PC-9 (cell line): ENCODE measurements at places on chromosomes 4 and X. TPM values are rescaled to one million over a fixed set of nuclear protein-coding genes. Genes with fewer than 3 reads are reported as not detected.

The NDST4 gene
- not detected in 2 replicates for total RNA-seq

GRCh38 chr4:4456816-4457578 lies 70.1 kb downstream of the NSG1 start:
- no peak for DNase-seq
- no peaks in the 10 kb centered on the region for H3K4me1 ChIP-seq
- no peaks in the 10 kb centered on the region for H3K27me3 ChIP-seq
- H3K27ac ChIP-seq: no peak overlapping the region
- no peaks in the 10 kb centered on the region for H3K36me3 ChIP-seq
- no peak overlapping the region for H3K4me3 ChIP-seq

DNA sequence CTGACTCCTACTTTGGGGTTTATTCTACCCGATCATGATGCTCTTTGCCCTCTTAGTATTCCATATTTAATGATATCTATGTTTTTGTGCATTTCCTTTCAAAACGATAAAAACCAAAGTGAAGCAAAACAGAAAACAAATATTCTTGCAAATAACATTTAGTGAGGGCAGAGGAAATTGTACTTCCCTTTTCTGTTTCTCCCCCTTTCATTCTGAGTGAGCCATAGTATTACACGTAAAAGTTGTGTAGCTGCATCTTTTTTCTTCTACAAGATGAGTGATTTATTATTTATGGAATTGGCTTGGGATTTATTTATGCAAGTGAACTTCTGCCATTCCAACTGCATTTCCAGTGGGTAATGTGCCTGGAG lies 109.9 kb downstream of the AFF2 start:
- no peak overlapping the region for H3K4me3 ChIP-seq
- H3K4me1 ChIP-seq: no peaks in the 10 kb centered on the region
- no peak for DNase-seq
- no peak overlapping the region for H3K27ac ChIP-seq
- no peaks in the 10 kb centered on the region for H3K27me3 ChIP-seq

- no peaks in the 10 kb centered on the region for H3K36me3 ChIP-seq
- no peaks in the 10 kb centered on the region for H3K4me1 ChIP-seq
- no peak overlapping the region for H3K4me3 ChIP-seq
- no peak for DNase-seq
Measured at GRCh38 chr4:138561276-138561880, 319.2 kb upstream of the SLC7A11 start.

DNA sequence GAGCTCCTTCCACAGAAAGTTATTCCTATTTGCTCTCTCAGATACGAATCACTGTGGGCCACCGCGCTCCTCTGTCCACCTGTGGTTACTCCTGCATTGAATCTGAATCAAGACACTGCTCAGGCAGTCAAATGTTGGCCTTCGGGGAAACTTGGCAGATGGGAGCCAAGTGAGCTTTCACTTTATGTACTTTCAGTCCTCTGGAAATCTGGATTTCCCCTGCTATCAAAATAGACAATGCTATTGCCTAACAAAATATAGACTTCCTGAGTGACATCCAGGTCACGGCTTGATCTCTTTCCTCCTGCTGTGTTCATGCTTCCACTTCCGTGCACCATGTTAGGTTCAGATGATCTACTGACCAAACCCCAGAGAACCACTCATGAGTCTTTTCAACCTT lies 43.8 kb downstream of the FHL1 start:
- no peak overlapping the region for H3K4me3 ChIP-seq
- no peaks in the 10 kb centered on the region; the same call in 1 of the 2 replicates for H3K4me1 ChIP-seq
- H3K27ac ChIP-seq: no peak overlapping the region
- no peaks in the 10 kb centered on the region for H3K36me3 ChIP-seq

DNA sequence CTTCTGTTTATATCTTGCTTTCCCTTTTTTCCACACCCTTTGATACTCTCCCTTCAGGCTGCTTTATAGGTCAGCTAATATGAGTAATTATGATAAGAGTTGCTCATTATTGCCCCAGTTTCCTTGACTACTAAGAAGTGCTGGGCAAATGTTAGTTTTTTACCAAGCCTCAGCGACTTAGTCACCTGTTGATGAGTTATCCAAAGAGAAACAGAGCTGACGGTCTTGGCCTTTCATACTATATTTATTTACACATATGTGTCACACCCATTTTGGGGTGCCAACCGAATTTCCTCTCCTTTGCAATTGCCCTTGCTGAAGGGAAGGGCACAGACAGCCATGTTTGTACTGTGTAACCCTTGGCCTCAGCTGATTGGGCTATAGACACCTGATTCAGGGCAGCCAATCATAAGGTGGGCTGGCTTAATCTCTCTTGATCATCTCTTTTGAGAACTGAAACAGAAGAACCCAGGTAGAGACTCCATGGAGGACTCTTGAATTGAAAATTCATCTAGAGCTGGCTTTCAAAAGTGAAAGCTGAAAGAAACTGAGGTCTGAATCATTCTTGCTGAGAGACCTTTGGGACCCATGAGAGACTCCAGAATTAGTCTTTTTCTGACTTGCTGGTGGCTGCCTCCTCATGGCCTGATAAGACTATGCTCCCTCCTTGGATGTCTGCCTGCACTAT lies 111.7 kb upstream of the RPS6KA3 start:
- H3K27me3 ChIP-seq: no peaks in the 10 kb centered on the region
- H3K27ac ChIP-seq: peak overlapping the region; percentile 70
- no peak for DNase-seq
- peaks cover 45% of the 10 kb centered on the region for H3K4me1 ChIP-seq
- no peak overlapping the region; the same call in 1 of the 2 replicates for H3K4me3 ChIP-seq
- H3K36me3 ChIP-seq: no peaks in the 10 kb centered on the region
